Activated T-helper 17 cell treated with anti-CD3 and anti-CD28 coated beads, Interleukin-2, amount 50 U/mL, for 72 hours (primary cell): ENCODE measurements at places on chromosomes 3 and 15.
A peak's percentile ranks its signal among the peaks of the same experiment; 100 is the strongest.

- no peak for ATAC-seq
Measured at GRCh38 chr3:115843206-115843605, 219.9 kb downstream of the GAP43 start.

GRCh38 chr3:22141769-22142168 is 390.8 kb upstream of the ZNF385D start:
- ATAC-seq, result no peak

- no peak for ATAC-seq
Measured at GRCh38 chr3:39232859-39233258, 40.5 kb upstream of the XIRP1 start.

GRCh38 chr15:33028495-33028894 is 166.0 kb downstream of the FMN1 start:
- no peak for ATAC-seq

DNA sequence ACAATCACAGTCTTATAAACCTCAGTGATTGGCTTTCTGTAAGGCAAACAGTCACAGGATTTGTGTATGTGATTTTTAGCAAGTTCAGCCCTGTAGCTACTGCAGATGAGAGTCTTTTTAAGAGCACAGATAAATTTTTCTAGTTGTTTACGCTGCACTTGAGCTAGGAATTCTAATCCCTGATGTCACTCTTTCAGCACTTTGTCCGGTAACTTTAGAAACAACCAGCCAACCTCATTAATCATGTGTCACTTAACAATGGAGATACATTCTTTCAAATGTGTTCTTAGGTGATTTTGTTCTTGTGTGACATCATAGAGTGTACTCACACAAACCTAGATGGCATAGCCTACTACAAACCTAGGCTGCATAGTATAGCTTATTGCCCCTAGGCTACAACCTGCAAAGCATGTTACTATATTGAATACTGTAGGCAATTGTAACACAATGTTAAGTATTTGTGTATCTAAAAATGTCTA is 36.8 kb upstream of the GOLGA6L2 start:
- no peak for ATAC-seq

DNA sequence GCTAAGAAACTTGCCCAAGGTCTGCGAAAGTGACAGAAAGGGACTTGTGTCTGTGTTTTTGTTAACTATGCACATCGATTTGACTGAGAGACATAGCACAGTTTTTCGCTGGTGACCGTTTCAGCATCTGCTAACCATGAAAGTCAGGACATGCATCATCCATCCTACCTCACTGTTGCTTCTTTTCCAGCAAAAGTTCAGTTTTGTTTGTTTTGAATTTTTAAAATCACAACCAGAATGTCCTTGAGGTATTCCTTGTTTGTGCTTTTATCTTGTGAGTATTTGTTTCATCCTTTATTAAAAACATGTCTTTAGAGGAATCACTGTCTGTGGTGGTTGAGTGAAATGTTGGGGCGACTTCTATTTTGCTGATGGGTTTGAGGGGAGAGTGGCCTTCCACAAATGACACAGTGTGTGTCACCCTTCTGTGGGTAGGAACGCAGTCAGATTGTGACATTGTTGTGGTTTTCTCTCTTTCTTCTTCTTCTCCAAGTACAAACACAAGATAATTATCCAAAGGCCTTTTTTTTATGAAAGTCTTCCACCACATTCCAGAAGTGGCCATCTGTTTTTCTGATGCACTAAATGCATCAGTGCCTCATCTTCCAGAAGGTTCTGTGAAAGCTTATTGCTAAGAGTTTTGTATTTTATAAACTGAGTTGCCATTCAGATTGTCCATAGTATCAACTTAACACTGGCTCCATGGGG is 214.4 kb upstream of the NR2E3 start:
- peak; percentile 37 for ATAC-seq

DNA sequence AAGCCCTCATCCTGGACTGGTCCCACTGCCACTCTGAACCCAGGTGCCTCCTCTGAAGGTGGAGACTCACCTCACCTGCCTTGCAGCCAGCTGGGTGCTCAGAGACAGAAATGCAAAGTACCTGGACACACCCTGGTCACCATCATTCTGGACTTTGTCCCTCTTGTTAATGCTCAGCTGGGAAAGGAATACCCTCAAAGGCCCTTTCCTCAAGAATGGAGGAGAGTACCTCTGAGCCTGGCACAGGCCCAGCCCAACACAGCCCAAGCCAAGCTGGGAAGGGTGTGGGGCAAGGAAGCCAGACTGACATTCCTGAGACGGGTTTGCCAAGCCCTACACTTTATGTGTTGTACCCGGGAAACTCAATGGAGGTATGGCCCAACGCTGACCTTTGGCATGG is 983 bp upstream of the ALAS1 start:
- no peak for ATAC-seq

DNA sequence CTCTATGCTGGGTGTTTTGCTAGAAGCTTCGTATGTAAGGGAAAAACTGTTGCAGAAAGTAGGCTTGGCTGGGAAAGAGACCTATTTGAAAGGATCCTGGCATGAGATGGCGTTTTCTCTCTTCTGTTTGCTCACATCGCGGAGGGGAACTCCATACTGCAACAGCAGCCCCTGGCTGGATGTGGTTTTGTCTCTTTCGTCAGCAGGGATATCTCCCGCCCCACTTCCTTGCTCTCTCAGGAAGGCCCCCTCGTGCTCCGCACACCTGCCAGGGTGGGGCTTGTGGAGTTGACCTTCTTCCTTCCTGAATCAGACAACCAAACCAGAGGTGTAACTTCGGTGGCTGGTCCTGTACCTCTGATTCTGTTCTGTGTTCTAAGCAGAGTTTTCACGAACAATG is 26.4 kb upstream of the MYZAP start:
- peak; percentile 13 for ATAC-seq

DNA sequence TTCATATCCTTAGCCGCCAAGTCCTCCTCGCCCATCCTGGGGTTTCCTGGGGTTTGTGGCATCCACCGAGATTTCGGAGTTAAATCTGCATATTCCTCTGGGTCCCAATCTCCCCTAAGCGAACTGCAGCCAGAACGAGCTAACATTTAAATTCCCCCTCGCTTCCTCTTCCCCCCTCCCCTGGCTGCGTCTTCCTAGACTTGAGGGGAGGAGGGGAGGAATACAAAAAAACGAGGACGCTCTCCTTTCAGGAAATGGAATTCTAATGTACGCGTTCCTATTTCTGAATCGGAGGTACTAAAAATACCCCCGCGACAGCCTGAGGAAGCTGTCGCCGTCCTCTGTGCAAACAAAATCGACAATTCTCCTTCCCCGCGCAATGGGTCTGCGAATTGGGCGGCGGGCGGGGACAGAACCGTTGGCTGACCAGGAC is 5.6 kb downstream of the FEZF2 start:
- ATAC-seq, result no peak

DNA sequence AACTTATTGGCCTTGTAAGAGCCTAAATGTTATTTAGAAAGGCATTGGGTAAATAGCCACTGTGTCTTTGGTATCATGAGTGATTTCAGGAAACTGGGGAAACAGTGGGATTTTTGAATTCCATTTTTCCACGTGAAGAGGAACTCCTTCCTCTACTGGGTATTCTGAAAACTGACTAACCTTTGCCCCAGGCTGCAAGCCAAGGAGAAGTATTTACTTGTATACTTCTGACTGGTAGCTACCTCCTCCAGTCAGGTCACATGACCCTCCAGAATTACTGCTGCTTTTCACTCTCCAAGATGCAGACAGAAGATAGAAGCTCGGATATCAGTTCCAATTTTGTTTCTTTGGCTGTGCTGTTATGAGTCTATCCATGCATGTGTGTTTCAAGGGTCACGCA is 50.9 kb upstream of the MAP3K13 start:
- no peak for ATAC-seq

DNA sequence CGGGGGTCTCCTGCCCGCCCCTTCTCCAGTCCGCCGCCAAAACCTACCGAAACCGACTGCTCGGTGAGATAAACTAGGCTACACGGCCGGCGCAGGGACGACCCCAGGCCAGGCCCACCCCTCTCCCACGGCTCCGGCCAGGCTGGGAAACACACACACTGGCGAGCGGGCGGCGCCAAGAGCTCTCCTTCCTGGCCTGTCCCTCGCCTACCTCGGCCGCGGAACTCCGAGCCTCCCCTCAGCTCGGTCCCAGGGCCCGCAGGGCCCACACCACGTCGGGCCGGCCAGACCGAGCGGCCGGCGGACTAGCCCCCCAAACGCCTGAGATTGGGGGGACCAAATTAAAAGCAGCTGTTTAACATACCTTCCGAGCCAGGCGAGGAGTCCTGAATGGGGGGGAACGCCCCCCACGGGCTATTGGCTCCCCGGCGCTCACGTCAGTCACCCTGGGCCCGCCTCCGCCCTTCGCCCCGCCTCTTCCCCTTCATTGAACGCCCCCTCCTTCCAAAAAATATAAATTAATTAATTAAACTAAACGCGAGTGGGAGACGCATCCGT is 4.0 kb upstream of the SIN3A start:
- peak; percentile 17 for ATAC-seq

DNA sequence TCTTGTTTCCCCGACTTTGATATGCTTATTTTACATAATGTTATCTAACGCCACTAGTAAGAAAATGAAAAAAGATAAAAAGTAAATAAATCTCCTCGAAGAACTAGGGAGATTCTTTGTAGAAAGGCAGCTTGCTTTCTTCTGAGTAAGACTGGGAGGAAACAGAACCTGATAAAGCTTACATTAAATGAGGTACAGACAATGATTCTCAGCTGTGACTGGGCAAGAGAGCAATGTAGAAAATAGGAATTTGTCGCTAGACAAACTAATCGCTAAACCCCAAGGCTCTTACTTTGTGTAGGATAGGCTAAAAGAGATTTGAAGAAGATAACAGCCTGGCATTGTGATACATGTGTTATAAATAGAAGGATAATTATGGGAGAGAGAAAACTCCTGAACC is 919.0 kb upstream of the ALCAM start:
- no peak for ATAC-seq

DNA sequence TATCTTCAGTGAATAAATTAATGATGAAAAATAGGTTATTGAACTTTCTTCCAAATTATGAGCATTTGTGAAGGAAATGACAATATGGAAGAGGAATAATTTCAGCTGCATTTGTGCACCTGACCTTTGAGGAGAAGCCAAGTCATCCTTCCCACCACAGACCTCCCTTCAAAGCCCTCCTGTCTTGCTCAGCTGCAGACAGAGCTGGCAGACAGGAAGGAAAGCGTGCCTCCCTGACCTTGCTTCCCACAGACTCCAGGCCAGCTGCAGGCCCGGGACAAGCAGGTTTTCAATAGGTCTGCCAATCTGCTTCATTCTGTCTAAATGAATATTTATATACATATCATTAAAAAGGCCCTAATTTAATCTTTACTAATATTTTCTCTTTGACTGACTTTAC is 152.9 kb upstream of the RBMS3 start:
- no peak for ATAC-seq

DNA sequence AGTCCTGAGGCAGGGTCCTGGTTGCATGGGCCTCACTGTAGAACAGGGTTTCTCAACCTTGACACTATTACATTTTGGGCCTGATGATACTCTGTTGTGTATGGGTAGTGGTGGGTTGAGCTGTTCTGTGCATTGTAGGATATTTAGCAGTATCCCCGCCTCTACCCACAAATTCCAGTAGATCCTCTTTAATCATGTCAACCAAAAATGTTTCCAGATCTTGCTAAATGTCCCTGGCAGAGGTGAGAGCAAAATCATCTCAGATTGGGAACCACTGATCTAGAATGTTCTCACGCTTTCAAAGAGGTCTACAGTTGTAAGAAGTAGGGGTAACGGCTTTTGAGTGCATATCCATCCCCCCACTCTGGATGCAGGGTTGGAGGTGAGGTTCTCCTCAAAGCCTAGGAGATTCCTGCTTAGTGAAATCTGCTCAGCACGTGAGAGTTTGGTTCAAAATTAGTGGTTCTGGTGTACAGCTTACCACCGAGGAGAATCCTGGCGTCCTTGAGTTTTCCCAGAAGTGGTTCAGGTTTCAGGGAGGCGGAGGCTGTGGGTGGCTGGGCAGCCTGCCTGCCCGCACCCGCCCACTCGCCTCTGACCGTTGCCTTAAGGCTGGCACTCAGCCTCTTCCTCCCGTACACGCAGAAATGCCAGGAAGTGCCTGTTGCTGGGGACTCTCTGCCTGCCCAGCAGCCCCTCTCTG is 5.3 kb downstream of the ACVR2B start:
- ATAC-seq, result no peak

DNA sequence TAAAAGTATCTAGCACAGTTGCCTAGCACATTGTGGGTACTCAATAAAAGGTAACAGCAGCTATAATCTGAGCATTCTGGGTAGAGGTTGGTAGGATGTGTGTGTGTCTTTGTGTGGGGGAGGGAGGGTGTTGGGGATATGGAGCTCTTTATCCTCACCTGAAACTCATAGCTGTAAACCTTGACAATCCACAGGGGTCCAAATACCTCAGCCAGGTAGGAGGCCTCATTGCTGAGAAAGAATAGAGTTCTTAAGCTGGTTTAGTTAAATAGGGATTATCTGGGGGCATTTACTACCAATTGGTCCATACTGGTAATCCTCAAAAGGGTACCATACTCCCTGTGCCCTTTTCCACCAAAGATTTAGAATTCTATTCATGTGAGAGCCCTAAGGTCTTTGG is 3.9 kb downstream of the SERF2 start:
- ATAC-seq, result no peak
